NCI-H2171 treated with DMSO at 0.1 percent for 48 hours (cell line): ENCODE measurements at places on chromosomes 2 and 18.

DNA sequence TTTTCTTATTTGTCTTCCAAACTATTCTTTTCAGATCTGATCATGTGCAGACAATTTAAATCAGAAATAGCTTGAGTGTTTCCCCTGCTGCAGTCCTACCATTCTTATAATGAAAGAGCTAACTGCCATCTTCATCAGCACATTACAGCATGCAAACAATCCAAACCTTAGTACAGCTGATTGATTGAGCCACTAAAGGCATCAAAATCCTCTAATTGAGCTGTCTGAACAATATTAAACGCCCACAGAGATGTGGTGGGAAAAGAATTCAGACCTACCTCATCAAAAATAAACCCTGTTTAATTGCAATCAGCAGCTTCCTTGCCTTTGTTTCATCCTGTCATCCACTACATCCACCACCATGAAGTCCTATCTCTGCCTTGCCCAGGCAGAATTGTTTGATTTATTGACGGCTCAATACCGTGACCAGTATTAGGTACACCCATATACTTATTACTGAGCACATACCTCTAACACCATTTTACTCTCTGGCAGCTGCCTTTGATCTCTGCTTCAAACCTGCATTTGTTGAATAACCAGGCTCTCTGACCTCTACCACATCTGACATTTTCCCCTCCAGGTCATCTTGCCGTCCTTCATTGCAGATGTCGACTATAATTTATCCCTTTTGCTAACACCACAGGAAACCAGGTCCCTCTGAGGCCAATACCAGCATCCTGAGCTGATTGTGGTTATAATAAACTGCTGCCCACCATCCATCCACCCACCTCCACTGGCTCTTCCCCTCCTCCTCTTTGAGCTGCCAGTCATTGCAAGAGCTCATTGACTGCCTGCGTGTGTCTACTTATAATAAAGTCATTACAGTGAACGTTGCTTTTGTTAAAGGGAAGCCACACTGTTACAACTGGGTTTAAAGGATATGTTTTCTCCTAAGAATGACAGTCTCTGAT is 78.5 kb downstream of the RBM43 start:
- no peak for DNase-seq

DNA sequence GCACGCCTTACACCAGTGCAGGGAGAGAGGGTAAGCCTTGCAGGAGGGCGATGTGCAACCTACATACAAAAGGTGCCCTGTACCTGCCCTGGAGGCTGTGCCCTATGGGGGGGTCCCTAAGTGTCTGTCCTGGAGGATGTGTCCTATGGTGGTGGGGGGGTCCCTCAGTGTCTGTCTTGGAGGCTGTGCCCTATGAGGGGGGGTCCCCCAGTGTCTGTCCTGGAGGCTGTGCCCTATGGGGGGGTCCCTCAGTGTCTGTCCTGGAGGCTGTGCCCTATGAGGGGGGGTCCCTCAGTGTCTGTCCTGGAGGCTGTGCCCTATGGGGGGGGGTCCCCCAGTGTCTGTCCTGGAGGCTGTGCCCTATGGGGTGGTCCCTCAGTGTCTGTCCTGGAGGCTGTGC is 216.6 kb downstream of the HDAC4 start:
- no peak for DNase-seq

GRCh38 chr18:59881728-59882656 is 17.8 kb upstream of the PMAIP1 start:
- peak; percentile 32 for DNase-seq

- DNase-seq, result no peak
Observed at GRCh38 chr2:241147336-241147735, 1.9 kb downstream of the PASK start.

DNA sequence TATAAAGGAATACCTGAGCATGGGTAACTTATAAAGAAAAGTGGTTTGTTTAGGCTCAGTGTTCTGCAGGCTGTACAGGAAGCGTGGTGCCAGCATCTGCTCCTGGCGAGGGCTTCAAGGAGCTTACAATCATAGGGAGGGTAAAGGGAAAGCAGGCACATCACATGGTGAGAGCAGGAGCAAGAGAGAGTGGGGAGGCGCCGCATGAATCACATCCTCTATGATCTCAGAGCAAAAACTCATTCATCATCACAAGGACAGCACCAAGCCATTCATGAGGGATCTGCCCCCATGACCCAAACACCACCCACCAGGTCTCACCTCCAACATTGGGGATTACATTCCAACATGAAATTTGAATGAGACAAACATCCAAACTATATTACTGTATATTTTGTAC is 32.5 kb downstream of the R3HDM1 start:
- DNase-seq, result no peak

DNA sequence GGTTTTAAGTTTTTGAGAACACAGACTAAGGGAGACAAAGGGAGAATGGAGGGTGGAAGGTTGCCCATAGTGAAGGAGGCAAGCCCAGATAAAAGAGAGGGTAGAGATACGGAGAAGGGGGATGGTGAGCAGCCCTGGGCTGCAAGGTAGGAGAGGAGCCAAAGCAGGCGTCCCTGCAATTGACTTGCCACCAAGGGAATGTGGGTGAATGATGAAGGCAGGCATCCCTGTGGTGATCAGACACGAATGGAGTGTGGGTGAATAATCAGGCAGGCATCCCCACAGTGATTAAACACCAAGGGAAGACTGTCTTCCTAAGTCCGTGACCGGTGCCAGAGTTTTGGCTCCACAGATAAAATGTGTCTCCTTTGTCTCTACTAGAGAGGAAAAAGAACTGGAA is 16.5 kb upstream of the ALPK2 start:
- no peak for DNase-seq

DNA sequence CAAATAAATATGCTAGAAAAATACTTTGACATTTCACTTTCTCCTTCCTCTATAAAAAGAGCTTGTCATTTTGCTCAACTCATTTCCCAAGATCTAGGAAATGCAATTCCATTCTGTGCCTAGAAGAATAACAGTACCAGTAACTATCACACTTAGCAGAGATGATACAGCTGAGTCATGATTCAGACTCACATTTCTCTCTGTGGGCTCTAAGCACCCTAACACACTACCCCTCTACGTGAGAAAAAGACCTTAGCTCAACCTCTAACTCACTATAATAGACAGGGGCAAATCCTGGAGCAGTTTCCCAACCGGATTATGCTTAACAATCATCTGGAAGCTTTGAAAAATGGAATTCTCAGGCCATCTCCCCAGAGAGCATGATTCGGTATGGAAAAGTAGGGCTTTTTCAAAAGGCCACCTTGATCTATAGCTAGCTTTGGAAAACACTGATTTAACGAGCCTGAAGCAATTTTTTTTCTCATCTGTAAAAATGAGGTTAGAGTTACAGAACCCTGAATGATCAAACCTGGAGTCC is 1312.3 kb upstream of the PIK3C3 start:
- DNase-seq, result no peak

- no peak for DNase-seq
Observed at GRCh38 chr2:202069170-202070067, 3.6 kb upstream of the KIAA2012 start.

DNA sequence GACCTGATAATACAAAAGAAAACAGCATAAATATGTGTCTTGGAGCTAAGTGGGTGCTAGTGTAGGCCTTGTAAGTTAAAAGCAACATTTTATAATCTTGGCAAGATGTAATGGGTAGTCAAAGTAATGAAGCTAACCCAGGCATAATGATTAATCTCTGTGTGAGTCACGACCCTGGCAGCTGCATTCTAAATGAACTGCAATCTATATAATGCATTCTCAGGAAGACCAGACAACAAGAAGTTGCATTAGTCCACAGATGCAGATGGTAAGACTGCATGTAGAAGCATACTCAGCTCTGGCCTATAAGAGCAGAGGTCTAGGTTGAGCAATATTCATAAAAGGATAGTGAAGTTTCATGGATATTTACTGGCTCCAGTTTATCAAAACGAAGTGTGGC is 85.6 kb upstream of the ETAA1 start:
- no peak for DNase-seq

GRCh38 chr2:231579560-231579959 is 13.1 kb upstream of the TEX44 start:
- no peak for DNase-seq

DNA sequence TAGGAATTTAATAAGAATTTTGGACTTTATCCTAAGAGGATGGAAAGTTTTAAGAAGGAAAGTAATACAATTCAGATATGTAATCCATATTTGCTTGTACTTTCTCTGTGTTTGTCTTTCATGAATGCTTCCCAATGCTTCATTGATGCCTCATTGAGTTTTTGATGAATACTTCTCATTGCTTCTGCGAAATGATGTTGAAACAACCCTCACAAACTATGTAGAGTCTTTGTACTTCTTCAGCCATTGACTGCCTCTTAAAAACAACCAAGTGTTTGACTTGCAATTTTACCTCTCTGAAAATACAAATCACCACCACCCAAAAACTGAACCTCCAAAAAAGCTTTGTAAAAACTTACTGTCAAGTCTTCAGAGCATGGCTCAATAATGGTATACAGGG is 424.1 kb downstream of the ERBB4 start:
- no peak for DNase-seq

- no peak for DNase-seq
Observed at GRCh38 chr2:119668546-119668945, 10.5 kb upstream of the TMEM177 start.

DNA sequence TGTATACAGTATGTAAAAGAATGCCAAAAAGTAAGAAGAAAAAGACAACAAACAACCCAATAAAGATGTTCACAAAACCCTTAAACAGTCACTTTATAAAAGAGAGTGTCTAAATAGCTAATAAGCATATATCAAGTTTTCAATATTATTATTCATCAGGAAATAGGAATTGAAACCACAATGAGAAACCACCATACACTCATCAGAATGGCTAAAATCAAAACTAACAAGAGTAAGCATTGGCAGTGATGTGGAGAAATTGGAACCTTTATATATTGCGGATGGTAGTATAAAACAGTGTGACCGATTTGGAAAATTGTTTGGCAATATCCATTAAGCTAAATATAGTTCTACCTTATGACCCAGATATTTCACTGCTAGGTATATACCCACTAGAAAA is 20.5 kb upstream of the TGFA start:
- no peak for DNase-seq

GRCh38 chr2:224837558-224837957 is 121.4 kb upstream of the CCDC195 start:
- DNase-seq, result no peak
